ENCODE measurements at places on chromosomes 16 and 17.

DNA sequence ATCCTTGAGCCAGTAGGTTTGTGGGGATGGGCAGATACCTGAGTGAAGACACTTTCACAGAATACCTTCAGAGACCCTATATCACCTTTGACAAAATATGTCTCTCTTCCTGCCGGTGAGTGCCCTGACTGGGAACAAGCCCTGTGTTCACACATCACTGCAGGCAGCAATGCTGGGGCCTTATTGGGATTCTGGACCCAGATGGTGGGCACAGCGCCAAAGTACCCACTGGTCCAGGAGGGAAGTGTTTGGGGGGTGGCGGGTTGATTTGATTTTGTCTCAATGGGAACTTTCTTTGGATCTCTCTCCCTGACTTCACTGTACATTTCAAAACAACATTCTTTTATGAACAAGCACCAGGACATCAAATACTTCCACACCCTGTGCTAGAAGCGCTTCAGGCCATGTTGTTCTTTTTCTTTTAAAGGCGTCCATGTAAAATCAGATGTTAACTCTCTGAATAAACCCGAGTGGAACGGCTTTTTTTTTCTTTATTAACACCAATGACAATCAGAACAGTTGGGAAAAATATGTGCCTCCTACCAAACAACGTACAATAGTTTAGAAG, 62.4 kb upstream of the AKTIP start:
- no peak for DNase-seq

- no peak for DNase-seq
Observed at GRCh38 chr16:75477680-75478473, 13.4 kb upstream of the TMEM170A start.

DNA sequence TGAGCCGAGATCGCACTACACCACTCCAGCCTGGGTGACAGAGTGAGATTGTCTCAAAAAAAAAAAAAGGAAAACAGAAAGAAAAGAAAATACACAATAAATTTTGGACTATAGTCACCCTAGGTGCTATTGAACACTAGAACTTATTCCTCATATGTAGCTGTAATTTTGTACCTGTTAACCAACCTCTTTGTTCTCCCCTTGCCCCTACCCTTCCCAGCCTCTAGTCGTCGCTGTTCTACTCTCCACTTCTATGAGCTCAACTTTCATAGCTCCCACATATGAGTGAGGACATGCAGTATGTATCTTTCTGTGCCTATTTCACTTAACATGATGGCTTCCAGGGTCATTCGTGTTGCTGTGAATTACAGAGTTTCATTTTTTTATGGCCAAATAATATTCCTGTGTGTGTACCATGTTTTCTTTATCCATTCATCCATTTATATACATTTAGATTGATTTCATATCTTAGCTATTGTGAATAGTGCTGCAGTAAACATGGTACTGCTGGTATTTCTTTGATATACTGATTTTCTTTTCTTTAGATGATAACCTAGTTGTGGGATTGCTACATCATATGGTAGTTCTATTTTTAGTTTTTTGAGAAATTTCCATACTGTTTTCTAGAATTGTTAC, 28.3 kb downstream of the VPS35L start:
- DNase-seq, result peak; percentile 54

DNA sequence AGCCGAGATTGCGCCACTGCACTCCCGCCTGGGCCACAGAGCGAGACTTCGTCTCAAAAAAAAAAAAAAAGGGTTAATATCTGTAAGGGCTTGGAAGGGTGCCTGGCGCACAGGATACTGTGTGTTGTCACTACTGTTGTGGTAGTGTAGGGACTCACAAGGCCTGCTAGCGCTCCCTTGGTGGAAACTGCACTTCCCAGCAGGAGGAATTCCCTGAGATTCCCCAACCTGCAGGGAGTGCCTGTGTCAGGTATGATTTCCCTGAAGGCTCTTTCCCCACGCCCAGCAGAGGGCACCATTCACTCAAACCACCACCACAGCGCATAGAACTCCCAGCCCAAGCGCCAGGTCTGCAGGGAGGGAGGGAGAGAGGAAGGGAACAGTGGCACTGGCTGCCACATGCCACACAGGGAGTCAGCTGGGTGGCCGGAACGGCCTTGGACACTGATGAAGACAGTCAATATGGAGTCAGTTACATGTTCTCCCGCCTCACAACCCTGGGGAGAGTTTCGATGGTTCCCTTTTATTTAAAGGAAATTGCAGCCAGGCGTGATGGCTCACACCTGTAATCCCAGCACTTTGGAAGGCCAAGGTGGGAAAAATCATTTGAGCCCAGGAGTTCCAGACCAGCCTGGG, 32.7 kb upstream of the CDH1 start:
- peak; percentile 52 for DNase-seq

- DNase-seq, result no peak
Observed at GRCh38 chr16:88940862-88941817, 35.9 kb downstream of the CBFA2T3 start.

- DNase-seq, result no peak
Observed at GRCh38 chr17:34519282-34519681, 60.1 kb upstream of the TMEM132E start.

- DNase-seq, result peak; percentile 40
Observed at GRCh38 chr16:15856901-15857698, at the start of gene MYH11. TSS of gene MYH11 (minus strand) at chr16:15857028. CDS start at chr16:15838252, 18,776 bp downstream.

GRCh38 chr16:3665508-3665907, 11.0 kb downstream of the DNASE1 start:
- no peak for DNase-seq

DNA sequence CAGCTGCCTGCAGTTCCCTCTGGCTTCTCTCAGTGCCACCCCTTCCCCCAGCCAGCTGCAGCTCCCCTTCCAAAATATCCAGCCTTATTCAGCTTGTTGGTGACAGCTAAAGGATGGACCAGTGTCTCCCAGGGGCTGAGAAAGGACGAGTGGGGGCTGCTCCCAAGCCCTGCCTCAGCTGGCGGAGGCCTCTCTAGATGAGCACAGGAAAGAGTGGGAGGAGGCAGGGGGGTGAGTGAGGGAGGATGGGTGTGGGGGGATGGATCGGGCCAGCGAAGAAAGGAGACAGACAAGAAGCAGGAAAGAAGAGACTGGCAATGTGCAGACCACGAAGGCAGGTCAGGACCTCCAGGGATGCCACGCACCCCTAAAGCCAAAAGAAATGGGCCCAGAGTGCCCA, 17.5 kb downstream of the PIPOX start:
- no peak for DNase-seq

GRCh38 chr16:20906341-20907255, 6.0 kb downstream of the LYRM1 start:
- DNase-seq, result no peak

GRCh38 chr17:35046740-35047283, 16.7 kb downstream of the RFFL start:
- peak; percentile 36 for DNase-seq

- DNase-seq, result no peak
Observed at GRCh38 chr17:72474719-72475477, 354.1 kb downstream of the SOX9 start.

- no peak for DNase-seq
Observed at GRCh38 chr16:29154676-29155121, 169.8 kb downstream of the LAT start.

GRCh38 chr17:77214743-77215142, 74.0 kb downstream of the SEC14L1 start:
- DNase-seq, result peak; percentile 27

- no peak for DNase-seq
Observed at GRCh38 chr16:70151391-70151790, 22.2 kb upstream of the CLEC18C start.

GRCh38 chr16:49022351-49022963, 259.2 kb downstream of the CBLN1 start:
- no peak for DNase-seq

- no peak for DNase-seq
Observed at GRCh38 chr17:80323982-80324381, 63.3 kb downstream of the RNF213 start.

DNA sequence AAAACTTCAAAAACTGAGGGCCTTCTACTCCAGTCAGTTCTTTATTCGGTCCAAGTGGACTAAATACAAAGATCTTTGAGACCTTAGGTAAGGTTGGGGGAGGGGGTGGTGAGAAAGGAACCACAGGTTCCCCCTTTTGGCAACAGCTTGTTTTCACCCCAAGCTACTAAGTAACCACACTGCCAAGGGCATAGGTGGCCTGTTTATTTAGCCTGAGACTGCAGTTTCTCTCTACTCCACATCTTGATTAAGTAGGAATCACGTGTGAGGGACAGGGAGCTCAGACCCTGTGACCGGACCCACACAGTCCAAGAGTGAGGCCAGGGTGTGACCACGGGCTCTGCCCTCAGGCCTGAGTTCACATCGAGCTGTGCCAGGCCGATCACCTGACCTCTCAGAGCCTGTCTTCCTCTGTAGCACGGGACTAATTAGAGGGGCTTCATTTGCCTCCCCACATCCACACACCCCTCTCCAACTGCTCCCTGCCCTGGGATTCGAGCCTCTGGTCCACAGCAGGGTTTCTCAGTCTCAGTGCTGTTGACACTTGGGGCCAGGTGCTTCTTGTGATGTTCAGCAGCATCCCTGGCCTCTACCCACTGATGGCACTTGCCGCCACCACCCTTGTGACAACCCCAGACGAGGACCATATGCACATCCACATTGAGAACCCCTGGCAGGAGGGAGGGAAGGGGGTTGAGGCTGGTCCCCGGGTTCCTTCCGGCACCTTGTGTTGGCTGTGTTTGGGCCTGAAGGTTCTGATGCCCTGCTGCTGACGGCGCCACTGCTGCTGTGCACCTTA, 17.8 kb downstream of the ST6GALNAC2 start:
- DNase-seq, result no peak

- no peak for DNase-seq
Observed at GRCh38 chr17:81063106-81064093, 28.4 kb downstream of the BAIAP2 start.

DNA sequence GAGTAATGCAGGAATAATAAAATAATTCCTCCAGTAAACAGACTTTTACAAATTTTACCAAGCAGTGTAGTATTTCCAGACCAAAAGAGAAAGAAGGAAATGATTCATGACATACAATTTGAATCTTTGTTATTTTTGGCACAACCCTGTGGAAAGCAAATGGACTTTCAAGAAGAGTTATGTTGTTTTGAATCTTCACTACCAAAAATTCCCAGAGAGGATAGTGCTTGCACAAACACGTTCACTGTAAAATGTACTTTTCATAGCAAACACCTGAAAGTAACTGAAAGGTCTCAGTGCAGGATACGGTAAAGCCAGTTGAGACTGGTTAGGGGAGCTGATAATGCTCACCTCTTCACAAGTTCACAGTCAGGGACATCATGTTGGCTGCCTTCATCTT, 107.1 kb downstream of the USP22 start:
- DNase-seq, result no peak

GRCh38 chr16:53780051-53780450, 76.1 kb downstream of the FTO start:
- DNase-seq, result no peak

DNA sequence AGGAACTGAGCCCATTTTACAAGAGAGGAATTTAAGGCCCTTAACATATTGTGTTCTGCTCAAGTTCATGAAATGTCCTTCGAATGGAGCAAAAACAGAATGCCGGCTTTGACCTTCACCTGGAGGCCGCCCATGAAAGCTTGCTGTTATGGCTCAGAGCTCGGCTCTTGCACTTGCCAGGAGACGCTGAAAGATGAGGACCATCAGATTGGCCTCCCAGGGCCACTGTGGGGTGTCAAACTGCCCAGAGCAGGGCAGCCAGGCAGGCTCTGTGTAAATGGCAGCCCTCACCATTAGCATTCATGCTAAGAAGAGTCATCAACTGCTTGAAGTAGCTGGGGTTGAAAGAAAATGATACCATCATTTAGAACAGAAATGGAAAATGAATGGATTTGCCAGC, 39.3 kb downstream of the IL21R start:
- DNase-seq, result no peak

DNA sequence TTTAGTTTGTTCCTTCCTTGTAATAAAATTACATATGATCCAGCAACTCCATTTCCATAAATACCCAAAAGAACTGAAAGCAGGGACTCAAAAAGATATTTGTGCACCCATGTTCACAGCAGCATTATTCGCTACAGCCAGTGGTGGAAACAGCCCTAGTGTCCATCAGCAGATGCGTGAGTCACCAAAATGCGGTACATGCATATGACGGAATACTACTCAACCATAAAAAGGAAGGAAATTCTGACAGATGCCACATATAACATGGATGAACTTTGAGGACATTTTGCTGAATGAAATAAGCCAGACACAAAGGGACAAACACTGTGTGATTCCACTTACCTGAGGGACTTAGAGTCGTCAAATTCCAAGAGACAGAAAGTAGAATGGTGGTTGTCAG, 9.1 kb upstream of the SLC47A2 start:
- no peak for DNase-seq

DNA sequence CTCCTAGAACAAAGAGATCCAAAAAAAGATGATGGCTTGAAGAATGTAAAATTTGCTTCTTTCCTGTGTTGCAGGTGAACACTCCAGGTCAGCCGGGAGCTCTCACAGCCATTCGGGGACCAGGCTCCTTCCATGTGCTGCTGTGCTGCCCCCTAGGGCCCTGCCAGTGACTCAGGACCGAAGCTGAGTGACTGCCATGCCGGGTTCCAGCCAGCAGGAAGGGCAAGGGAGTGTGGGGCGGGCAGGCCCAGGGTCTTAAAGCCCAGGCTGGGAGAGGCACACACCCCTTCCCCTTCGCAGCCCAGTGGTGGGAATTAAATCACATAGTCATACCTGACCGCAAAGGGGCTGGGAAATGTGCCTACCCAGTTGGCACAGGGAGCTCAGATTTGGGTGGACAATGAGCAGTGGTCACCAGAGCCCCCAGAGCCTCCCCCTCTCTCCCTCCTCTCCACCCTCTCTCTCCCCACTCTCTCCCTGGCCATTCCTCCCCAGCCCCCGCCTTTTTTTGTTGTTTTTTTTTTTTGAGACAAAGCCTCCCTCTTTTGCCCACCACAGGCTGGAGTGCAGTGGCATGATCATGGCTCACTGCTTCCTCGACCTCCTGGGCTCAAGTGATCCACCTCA, 11.5 kb downstream of the EPOP start:
- DNase-seq, result peak; percentile 72

DNA sequence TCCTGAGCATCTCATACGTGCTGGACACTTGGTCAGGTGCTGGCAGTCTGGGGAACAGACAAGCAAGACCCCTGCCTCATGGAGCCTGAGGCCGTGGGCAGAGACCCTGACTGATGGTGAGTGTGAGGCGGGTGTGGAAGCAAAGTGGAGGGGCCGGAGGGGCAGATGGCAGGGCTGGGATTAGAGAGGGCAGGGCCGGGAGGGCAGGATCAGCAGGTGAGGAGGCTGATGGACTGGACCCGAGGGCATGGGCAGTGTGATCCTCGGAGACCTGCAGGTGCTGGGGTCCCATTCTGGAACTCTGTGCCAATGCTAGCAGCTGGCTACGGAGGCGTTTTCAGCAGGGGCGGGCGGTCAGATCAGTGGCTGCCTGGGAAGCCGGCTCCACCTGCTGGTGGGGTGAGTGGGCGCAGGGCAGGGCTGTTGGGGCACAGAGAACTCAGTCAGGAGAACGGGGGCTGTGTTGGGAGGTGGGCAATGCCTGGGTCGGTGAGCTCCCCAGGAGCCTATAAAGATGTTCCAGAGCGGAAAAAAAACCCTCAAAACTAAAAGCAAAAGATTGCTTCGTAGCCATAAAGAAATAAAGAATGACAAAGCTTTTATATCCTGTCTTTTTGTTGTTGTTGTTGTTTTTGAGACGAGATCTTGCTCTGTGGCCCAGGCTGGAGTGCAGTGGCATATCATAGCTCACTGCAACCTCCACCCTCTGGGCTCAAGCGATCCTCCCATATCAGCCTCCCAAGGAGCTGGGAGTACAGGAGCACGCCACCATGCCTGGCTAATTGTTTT, 8.9 kb upstream of the C16orf74 start:
- no peak for DNase-seq

- DNase-seq, result peak; percentile 70
Observed at GRCh38 chr16:66948134-66948836, 12.8 kb upstream of the CES3 start.

All from retina (tissue), 1 donor.